ENCODE measurements at places on chromosomes 3 and 15.

DNA sequence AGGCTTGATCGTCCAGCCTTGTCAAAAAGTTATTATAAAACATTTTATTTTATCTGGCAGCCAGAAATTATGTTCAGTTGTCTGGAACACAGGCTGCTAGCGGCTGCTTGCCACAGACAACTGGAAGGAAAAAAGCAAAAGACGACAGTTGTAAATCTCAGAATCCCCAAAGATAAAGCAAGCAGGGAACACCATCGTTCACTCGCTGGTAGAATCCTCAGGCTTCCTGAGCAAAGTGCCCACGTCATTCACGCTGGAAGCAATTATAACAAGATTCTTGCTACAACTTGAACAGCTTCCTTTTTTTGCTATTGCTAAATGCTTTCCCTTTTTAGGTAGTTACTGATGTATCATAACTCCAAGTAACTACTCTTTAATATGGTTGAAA, 33.6 kb downstream of the ADAMTS17 start:
- DNase-seq = no peak

DNA sequence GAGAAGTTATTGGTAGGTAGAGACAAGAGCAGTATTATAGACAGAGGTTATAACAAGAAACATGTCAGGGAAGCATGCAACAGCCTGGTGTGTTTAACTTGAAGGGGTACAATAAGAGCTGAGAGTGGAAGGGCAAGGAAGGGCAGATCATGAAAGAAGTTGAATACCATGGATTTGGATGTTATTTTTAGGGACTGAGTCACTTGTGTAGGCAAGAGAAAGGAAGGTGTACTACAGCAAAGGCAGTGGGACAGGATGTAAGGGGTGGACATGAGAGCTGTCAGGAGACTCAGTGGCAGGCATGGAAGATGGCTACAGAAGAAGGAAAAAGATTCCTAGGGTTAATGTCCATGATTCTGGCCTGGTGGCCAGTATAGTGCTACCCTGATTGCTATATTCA, 66.4 kb downstream of the TFG start:
- no peak for DNase-seq

GRCh38 chr3:16510620-16511319, 2.7 kb downstream of the RFTN1 start:
- DNase-seq = no peak

DNA sequence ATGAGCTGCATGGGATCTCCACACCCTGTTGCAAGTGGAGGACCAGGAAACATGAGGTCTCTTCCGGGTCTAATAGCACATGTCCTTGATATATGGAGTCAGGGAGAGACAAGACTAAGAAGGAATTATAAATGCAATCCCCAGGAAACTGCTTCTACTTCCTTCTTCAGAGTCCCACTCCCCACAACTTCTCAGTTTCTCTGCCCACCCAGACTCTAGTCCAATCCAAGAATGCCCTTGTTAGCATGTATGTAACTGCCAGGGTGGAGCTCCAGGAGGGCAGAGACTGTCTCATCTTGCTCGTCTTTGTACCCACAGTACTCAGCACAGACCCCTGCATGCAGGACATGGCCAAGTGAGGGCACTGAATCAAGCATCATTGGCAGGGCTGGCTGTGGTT, 8.3 kb downstream of the DAPK2 start:
- DNase-seq = no peak

DNA sequence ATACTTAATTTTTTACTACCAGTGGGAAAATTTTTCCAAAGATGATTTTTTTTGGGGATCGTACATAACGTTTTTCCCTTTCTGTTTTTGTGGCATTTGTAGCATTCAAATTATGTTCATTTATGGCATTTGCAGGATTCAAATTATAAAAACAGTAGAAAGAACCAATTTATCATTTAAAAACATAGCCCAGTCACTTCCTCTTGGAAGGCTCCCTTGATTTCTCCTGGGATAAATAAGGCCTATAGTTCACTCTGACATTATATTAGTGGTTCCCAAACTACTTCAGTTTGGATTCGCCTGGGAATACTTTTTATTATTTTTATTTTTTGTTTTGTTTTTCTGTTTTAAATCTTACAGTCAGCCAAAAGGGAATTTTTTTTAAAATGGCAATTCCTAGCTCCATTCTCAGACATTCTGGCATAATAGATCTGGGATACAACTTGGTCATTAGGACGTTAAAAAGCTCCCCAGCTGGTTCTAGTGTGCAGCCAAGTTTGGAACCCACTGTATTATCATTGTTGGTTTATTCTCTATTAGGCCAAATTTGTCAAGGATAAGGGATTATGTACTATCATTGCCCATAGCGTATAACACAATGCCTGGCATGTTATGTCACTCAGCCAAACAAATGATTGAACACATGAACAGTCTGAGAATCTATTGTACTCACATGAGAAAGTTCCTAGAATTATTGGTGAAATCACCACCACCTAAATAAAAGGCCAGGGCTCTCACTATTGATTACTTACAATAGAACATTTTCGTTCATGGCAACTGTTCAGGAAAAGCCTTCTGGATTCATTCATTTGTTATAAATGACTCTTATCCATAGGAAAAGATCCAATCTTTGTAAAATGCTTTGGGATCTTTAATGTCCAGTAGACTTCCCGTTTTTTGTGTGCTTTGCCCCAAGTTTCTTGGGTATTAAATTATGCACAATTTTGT, 28.9 kb downstream of the RARB start:
- DNase-seq = no peak

DNA sequence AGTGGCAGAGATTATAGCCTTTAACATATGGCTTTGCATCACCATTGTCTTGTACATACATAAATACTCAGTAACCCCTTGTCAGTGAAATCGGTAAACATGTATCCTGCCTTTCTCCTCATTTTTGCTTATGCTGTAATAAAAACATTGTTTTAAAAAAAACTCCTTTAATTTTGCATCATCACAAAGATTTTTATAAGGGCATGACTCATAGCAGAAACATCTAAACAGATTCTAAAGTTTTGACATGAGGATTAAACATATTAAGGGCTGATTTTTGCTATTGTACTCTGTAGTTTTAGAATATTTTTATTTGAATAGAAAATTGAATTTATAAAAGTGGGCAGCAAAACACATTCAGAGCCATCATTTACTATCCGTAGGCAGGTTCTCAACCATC, 275.9 kb downstream of the ZIC4 start:
- DNase-seq = no peak

GRCh38 chr3:643376-643775, 446.8 kb downstream of the CHL1 start:
- DNase-seq = no peak

- DNase-seq = no peak
Measured at GRCh38 chr3:143795874-143796273, 52.4 kb downstream of the SLC9A9 start.

DNA sequence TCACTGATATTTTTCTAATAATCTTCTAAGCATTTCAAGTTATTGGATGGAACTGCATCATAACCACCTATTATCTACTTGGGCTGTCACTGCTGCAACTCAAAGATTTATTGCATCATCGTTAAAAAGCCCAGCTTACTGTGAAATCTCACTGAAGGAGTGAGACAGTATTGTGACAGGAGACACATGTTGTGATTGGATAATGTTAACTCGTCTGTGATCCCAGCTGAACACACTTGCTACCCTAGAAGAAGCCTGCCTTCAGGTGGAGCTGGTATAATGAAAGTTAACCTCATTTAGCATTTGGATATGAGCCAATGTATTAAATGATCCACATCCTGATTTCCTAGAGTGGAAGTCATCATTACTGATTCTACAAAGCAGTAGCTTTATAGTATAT, 138.1 kb downstream of the MAP2K5 start:
- DNase-seq = no peak

GRCh38 chr3:9884555-9885165, 4.6 kb upstream of the CIDEC start:
- DNase-seq = no peak

DNA sequence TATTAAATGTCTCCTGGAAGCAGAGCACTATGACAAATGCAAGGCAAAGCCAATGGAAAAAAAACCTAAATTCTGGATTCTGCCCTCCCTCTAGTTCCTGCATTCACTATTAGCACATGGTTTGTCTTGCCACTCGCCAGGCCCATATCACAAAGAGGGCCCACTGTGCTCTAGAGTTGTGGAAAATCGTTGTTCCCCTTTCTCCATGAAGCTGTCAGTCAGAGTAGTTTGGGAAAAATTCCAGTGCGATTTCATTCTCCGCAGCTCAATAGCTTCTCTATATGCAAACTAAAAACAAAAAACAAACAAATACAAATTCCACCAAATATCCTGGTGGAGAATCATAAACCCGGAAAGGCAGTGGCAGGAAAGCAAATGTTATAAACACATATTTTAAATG, 77.3 kb downstream of the RORA start:
- no peak for DNase-seq

DNA sequence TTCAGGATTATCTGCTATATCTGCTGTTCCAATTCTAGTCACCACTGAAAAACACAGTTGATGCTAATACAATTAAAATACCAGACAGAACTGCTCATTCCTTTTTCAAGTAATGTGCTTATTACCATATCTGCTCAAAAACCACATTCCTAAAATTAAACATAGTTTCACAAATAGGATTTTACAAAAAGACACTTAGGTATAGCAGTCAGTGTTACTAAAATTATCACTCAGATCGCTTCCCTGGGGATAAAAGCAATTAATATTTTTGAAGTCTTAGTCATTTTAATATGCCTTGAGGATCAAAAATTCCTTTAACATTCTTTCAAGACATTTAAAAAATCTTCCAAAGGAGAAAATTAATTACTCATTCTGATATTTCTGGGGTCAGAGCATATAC, 71.5 kb downstream of the RAD18 start:
- no peak for DNase-seq

DNA sequence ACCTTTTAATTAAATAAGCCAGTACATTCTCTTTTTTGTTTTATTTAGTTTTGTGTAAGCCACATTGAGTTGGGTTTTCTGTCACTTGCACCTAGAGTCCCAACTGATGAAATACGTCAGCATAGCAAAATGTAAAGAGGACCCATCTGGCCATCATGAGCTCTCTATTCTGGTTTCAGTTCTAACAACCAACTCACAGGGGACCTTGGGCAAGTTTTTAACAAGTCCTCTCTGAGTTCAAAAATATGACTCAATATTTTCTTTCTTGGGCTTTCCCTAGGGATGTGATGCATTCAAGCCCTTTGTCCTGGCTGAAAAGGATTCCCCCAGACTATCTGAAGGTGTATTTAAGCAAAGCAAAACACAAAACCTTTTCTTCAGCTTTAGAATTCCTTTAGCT, 32.9 kb downstream of the PLCH1 start:
- DNase-seq = no peak

GRCh38 chr3:144437989-144438388, 466.4 kb downstream of the DIPK2A start:
- no peak for DNase-seq

DNA sequence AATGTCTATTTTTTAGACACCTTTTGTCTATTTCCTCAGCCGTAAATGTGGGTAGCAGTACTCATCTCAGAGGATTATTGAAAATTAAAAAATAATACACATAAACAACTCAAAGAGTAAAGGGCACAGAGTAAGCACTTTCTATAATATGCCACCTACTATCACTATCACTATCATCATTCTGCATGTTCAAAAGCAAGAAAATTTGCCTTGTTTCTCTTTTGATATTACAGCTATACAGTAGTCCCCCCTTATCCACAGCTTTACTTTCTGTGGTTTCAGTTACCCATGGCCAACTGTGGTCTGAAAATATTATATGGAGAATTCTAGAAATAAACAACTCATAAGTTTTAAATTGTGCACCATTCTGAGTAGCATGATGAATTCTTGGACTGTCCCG, 27.7 kb downstream of the CLASP2 start:
- no peak for DNase-seq

- no peak for DNase-seq
Measured at GRCh38 chr3:38479431-38480092, 16.6 kb upstream of the EXOG start.

GRCh38 chr3:71101014-71101413, 482.5 kb downstream of the FOXP1 start:
- no peak for DNase-seq

GRCh38 chr15:39478996-39479395, 101.9 kb upstream of the THBS1 start:
- DNase-seq = no peak

- DNase-seq = no peak
Measured at GRCh38 chr15:58770519-58770856, 614 bp upstream of the MINDY2 start.

GRCh38 chr3:120741837-120742197, 499 bp downstream of the RABL3 start:
- DNase-seq = no peak

DNA sequence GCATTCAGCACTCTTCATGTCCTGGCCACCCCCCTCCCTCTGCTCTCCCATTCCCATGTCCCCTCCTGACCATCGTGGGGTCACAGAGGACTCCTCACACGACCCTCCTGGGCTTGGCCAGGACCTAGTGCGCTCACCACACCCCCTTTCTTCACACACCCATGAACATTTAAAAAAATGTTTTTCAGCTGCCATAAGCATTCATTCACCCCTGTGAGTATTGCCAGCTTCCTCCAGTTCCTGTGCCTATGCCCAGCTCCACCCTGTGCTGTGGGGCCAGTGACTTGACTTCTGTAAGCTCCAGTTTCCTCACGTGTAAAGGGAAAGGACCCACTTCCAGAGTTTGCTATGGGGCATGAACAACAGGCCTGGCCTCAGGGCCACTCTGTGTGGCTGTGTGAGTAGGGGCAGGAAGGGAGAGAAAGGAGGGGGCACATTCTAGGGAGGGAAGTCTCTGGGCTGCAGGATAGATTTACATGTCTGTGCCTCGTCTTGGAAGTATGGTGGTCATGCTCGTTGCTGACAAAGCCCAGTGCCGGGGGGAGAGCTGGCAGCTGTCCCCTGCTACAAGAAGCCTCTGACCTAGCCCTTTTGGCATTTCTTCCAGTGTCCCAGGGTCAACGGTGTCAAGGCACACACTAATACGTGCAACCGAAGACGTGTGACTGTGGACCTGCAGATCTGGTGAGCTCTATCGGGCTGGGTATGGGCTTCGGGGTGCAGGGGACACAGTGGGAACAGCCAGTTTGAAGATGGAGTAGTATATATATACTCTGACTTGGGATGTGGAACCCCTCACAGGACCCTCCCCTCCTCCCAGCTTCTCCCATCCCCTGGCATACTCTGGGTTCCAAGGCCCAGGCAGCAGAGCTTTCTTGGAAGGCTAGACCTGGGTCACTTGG, 22.8 kb downstream of the ESYT3 start:
- DNase-seq = no peak

DNA sequence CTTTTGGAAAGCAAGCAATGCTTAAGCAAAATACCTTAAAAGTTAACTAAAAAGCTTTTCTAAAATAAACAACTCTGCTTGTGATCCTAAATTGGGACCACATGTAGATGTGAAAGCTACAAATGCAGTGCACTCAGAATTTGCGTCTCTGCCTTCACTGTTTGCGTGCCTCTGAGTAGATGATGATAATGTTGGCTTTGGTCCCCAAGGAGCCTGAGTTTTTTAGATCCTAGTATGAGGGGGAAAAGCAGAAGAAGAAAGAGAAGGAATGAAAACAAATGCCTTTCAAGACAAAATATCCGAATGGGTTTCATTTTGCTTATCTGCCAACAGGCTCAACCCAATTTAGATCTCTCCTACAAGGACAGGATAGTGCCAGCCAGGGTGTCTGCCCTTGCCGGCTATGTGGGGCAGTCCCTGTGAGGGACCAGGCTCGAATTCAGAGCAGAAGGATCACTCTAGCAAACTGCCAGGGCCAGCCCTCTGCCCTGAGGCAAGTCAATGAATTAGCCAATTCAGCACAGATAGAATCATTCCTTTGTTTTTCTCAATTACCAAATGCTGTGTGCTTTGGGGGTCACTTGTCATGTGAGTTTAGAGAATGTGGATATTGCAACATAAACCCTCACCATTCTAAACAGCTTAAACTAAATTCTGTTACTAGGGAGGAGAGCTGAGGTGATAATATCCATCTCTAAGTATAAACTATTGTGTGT, 28.5 kb downstream of the SCG5 start:
- no peak for DNase-seq
